ENCODE measurements at places on chromosomes 16 and 17.
A peak's percentile ranks its signal among the peaks of the same experiment; 100 is the strongest.

DNA sequence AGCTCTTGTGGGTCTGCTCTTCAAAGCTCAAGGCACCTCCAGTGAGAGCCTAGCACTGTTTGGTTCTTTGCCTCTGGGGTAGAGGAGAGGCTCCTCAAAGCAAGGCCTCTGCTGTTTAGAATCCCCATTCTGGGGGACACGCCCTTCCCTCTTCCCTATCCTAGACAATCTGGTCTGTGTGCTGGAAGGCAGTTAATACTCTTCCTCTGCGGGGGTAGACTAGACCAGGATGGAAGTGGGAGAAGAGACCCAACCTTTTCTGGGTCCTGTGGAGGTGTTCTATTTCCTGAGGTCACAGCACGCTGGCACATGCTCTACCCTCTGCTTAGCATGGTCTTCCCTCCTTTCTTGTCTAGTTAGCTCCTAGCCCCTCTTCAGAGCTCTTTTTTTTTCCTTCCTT, 7.7 kb downstream of the ERAL1 start:
- DNase-seq = no peak

DNA sequence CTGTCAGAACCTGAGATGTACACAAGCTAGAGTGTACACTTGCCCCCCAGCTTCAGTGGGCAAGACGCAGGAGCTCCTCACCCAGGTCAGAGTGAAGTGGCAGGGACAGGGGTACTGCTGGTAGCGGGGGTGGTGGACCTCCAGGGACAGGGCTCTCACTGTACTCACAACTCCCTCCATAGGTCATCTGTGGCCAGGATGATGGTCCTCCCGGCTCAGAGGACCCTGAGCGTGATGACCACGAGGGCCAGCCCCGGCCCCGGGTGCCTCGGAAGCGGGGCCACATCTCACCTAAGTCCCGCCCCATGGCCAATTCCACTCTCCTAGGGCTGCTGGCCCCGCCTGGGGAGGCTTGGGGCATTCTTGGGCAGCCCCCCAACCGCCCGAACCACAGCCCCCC, 2.7 kb downstream of the NXPH3 start:
- no peak for DNase-seq

GRCh38 chr16:23930791-23931190, 95.0 kb downstream of the PRKCB start:
- no peak for DNase-seq

- no peak for DNase-seq
Measured at GRCh38 chr17:57636985-57637665, 108.0 kb downstream of the CCDC182 start.

DNA sequence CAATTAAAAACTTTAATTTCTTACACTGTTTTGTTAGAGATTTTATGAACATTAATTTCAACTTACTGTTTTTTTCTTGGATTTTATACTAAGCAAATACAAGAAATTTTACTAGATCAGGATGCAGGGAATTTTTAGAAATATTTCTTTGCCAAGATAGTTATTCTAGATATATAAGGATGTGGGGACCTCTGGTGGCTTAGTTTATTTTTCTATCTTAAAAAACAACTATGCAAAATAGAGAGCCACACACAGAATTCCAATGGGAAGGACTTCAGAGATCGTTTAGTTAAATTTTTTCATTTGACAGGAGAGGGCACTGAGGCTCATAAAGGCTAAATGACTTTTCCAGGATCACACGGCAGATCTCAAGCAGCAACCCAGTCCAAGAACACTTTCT, 23.0 kb upstream of the CAPNS2 start:
- DNase-seq = peak; percentile 74

GRCh38 chr16:1010251-1010650, 28.7 kb downstream of the SOX8 start:
- no peak for DNase-seq

DNA sequence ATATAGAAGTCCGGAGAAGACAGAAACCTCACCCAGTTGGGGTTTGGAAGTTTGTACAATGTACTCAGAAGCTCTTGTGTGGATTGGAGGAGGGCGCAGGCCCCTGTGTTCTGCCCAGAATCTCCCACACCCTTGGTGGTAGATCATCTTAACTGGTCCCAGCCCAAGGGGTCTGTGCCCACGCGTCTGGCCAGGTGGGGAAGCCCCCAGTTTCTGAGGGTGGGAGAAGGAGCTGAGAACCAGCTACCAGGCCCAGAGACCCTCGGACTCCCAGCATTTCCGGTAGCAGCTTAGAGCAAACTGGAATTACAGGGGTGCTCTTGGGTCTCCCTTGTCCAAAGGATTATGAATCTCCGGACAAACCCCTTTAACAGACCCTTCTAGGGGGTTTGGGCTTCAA, 2.3 kb upstream of the PPP1R9B start:
- DNase-seq = no peak

- no peak for DNase-seq
Measured at GRCh38 chr17:58669853-58670252, 22.0 kb downstream of the TEX14 start.

DNA sequence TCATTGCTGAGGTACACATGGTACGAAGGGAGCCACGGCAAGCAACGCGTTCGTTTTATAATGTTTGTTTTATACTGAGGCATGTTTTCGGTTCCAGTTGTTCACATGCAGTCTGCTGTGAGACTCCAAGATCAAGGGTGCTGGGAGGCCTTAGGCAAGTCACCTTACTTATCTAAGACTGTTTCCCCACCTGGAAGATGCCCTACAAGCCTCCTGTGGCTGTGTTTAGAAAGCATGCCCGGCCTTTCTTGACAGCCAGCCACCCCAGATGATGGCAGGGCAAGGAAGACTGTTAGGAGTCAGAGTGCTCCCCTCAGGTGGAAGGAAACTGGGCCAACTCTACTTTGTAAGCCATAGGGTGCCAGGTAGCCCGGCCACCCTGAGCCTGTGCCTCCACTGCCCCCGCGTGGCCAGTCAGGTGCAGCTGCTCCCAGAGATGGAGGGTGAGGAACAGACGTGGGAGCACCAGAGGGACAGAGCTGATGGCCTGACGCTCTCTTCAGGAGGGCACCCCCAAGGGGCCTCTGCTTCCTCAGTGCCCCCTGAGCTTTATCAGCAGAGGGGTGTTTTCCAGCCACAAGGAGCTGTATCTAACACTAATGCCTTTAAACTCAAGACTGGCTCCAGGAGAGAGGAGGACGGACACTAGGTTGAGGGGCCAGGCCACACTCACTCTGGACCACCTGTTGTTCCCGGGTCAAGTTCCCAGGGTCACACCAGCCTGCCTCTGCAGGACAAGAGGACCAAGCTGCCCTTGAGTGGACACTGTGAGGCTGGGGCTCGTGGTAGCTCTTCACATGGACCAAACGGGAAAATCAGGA, 5.4 kb downstream of the NAT9 start:
- DNase-seq = peak; percentile 63

DNA sequence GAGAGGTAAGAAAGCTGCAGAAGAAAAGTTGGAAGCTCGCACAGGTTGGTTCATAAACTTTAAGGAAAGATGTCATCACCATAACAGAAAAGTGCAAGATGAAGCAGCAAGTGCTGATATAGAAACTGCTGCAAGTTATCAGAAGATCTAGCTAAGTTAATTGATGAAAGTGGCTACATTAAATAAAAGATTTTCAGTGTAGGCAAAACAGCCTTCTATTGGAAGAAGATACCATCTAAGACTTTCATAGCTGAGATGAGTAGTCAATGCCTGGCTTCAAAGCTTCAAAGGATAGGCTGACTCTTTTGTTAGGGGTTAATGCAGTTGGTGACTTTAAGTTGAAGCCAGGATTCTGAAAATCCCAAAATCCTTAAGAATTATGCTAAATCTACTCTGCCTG, 24.0 kb downstream of the CYLD start:
- no peak for DNase-seq

- DNase-seq = no peak
Measured at GRCh38 chr17:30224419-30224960, 11.0 kb downstream of the SLC6A4 start.

DNA sequence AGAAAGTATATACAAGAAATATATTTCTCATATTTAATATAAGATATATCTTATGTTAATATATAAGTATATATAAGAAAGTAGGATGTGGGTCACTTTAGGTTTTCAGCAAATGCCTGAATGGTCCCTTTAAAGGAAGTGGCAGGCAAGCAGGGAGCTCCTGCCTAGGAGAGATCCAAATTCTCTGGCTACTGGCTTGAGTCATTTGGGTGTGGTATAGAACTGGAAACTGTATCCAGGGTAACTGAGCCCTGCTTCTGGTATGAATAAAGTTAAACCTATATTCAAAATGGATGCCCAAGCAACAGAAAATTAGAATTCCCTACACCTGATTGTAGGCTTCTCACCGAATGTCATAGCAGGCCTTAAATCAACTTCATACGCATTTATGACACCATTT, 144.4 kb downstream of the ZNF18 start:
- DNase-seq = no peak

DNA sequence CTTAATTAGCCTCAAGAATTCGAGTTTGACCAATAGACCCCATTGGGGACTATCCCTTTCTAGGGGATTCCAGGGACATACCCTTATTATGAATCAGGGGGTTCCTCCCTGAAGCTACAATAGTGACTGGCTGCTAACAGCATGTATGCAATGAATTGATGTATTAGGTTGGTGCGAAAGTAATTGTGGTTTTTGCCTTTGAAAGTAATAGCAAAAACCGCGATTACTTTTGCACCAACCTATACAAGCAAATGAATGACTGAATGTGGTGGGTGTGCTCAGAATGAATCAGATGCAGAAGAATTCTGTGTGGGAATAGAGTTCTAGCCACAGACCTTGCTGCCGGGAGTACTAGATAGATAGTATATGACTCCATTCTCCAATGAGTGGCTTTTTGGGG, 76.7 kb downstream of the HLF start:
- DNase-seq = no peak

GRCh38 chr16:2429771-2430663, 770 bp downstream of the CCNF start:
- DNase-seq = peak; percentile 1

DNA sequence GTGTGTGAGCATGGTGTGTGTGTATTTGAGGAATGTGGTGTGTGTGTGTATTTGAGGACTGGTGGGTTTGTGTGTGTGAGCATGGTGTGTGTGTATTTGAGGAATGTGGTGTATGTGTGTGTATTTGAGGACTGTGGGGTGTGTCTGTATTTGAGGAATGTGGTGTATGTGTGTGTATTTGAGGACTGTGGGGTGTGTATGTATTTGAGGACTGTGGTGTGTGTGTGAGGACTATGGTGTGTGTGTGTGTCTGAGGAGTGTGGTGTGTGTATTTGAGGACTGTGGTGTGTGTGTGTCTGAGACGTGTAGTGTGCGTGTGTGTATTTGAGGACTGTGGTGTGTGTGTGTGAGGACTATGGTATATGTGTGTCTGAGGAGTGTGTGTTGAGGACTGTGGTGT, 18.0 kb upstream of the CACNG1 start:
- DNase-seq = no peak

GRCh38 chr17:71553381-71553780, 567.4 kb upstream of the SOX9 start:
- no peak for DNase-seq

GRCh38 chr17:50055426-50056216, at the start of gene ITGA3:
Gene ITGA3, plus strand, starts transcription at chr17:50056110. Its CDS starts 330 bp downstream, at chr17:50056440.
- peak; percentile 59 for DNase-seq

DNA sequence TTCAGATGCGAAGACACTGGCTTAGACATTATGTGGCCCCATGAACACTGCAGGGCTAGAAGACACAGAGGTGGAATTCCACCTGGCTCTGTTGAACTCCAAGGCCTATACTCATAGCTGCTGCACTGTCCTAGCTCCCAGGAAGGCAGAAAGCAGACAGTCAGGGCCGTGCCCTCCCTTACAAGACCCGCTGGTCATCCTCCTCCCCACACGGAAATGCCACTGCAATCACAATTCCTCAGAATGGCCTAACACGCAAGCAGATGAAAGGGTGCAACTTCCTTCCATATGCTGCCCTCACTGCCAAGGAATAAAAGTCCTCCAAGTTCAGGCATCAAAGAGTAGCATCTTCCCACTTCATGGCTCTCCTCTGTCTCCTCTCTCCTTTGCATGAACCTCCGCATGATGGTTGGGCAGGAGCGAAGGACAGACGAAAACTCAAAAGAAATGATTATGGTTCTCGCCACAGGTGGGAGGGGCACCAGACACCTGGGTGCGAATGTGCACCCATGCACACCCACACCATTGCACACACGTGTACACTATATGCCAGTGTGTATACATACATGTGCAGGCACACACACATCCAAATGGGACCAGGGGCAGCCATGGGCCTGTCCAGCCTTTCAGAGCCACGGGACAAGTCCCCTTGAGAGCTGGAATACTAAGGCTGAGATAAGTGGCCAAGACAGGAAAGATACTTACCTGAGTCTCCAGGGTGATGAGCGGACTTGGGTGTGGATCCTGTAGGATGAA, 113.3 kb downstream of the XYLT1 start:
- no peak for DNase-seq

DNA sequence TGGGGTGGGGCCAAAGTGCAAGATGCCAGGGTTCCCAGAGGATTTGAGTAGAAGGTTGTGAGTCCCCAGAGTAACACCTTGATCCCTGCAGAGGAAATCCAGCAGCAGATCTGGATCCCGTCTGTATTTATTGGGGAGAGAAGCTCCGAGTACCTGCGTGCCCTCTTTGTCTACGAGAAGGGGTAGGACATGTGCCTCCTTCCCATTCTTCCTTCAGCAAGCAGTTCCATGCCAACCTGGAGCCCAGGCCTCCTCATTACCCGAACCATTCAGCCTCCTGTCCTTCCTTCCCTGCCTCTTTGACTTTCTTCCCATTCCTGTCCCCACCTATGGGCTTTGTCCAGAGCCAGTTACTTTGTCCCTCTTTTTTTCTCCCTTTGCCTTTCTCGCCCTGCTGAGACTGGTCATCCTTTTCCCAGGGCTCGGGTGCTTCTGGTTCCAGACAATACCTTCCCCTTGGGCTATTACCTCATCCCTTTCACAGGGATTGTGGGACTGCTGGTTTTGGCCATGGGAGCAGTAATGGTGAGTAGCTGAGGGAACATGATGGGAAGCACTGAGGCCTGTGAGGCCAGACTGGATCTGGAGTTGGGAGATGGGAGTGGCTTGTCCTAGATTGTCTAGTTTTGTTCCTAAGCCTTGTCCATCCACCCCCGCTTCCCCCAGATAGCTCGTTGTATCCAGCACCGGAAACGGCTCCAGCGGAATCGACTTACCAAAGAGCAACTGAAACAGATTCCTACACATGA, 2.9 kb downstream of the RNF167 start:
- DNase-seq = no peak

- no peak for DNase-seq
Measured at GRCh38 chr16:88435437-88436355, 17.4 kb upstream of the ZFPM1 start.

GRCh38 chr16:88907768-88908167, 41.3 kb upstream of the PABPN1L start:
- DNase-seq = no peak

- no peak for DNase-seq
Measured at GRCh38 chr16:16973707-16974591, 496.8 kb downstream of the XYLT1 start.

DNA sequence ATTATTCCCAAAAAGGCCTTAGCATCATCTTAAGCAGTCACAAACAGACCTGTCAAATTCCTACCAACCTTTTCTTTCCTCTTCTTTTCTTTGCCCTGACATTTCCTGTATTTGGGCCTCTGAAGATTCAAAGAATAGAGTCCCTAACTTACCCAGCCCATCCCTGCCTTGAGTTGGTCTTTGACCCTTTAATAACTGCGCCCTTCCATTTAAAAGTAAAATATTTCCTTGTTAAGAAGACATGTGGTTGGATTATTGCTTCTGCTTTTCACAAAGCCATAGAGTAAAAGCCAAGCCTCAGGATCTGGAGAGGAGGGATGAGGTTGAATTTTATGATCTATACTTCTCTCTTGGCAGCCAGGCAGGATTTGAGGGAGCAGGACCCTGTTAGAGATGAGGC, 13.2 kb upstream of the CCL23 start:
- DNase-seq = no peak

Data from midbrain (tissue), 1 donor.